ENCODE measurements at places on chromosomes 2 and 18.

GRCh38 chr18:40382197-40382596, 1572.8 kb upstream of the PIK3C3 start:
- DNase-seq: no peak

- no peak for DNase-seq
Observed at GRCh38 chr18:34990597-34990996, 50.6 kb upstream of the MAPRE2 start.

- no peak for DNase-seq
Observed at GRCh38 chr2:83233326-83233725, 1225.8 kb downstream of the SUCLG1 start.

DNA sequence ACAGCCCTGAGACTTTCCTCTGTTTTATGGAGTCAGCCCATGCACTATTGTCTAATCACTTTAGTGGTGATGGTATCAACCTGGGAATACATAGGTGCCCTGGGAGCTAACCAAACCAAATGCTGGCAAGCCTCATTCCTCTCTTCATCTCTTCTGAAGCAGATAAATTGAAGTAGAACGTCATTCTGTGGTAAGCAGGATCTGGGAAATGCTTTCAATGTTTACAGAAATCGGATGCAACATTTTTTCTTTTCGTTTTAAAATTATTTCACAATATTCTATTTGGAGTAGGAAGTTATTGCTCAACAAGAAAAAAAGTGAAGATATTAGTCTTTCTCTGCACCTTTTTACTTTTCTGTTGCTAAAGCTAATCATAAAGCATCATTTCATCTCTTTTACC, 114.2 kb downstream of the RBMS1 start:
- no peak for DNase-seq

GRCh38 chr2:28644760-28645159, 106.9 kb upstream of the PPP1CB start:
- DNase-seq: no peak

DNA sequence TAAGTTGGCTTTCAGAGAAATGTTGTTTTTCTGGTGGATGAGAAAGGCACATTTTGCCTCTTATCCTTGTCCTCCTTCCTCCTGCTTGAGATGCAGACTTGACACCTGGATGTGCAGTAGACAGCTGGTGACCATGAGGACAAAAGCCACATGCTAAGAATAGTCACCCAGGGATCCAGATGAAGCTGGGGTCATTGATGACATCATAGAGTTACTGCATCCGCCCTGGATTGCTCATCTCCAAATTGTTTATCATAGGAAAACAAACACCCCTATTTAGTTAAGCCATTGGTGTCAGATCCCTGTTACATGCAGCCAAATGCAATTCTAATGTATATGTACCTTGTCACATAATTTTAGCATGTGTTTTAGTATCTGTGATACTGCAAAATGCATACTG, 16.3 kb upstream of the SLC1A4 start:
- peak; percentile 53 for DNase-seq

GRCh38 chr18:5998166-5998881, 103.0 kb upstream of the TMEM200C start:
- no peak for DNase-seq

GRCh38 chr2:231037731-231038482, 584 bp downstream of the C2orf72 start:
- peak; percentile 43 for DNase-seq

GRCh38 chr2:189115126-189115525, 64.4 kb downstream of the COL5A2 start:
- DNase-seq: peak; percentile 7

- peak; percentile 53 for DNase-seq
Observed at GRCh38 chr18:78169174-78169864, 810.3 kb upstream of the SALL3 start.

DNA sequence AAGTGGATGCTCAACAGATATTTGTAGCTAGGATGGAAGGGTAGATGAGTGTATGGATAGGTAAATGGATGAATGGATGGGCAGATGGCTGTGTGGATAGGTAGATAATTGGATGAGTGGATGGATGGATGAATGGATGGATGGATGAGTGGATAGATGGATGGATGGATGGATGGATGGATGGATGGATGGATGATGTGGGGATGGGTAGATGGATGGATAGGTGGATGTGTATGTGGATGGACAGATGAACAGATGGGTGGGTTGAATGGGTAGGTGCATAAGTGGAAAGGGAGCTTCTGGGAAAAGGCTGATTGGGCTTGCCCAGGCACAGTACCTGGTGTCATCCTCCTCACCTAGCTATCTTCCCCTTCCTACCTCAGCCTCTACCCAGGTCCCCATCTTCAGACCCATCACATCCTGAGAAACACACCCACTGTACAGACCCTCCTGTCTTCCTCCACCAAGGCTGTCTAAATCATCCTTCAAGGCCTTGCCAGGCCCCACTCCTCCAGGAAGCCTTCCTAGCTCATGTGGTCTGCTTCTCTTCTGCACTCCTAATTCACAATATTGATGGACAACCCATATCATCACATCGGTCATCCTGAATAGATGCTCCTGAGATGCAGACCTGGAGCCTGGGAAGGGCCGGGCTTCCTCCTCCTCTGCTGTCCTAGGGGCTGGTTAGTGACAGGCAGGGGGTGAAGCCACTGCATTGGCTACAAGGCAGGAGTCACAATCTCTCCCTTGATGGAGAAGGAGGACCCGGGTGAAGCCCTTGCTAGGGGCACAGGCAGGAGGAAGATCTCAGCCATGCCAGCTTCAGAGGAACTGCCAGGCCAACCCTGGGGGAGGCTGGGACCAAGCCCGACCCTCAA, 49.4 kb downstream of the SMAD7 start:
- peak; percentile 66 for DNase-seq

- no peak for DNase-seq
Observed at GRCh38 chr2:29495068-29495467, 379.9 kb downstream of the CLIP4 start.

- no peak for DNase-seq
Observed at GRCh38 chr2:96359866-96360265, 24.3 kb downstream of the NCAPH start.

DNA sequence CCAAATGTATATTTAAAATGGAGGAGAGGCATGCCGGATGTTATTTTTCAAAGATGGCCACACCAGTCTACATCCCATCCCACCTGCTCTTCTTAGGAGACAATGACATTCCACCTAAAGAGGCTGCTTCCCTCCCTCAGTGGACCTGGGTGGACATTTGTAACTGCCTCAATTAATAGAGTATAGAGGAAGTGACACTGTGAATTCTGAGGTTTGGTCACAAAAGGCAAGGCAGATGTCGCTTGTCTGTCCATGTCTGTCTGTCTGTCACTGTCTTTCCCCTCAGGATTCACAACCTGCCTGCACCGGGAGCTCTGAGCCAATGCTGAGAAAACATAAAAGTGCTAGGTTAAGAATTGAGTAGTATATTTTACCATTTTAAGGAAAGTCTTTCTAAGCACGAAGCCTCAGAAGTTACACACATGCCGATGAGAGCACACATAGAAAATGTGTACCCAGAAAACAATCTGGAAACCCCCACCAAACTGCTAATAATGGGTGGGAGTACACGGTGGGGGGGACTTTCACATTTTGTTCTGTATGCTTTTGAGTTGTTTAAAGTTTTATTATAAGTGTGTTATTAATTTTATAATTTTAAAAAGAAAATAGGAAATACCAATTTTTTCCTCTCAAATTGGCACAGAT, 21.0 kb downstream of the MIB1 start:
- DNase-seq: peak; percentile 39

GRCh38 chr2:70472221-70472890, 81.3 kb downstream of the TGFA start:
- peak; percentile 30 for DNase-seq

GRCh38 chr2:160920061-160920460, 240.2 kb upstream of the TANK start:
- no peak for DNase-seq

DNA sequence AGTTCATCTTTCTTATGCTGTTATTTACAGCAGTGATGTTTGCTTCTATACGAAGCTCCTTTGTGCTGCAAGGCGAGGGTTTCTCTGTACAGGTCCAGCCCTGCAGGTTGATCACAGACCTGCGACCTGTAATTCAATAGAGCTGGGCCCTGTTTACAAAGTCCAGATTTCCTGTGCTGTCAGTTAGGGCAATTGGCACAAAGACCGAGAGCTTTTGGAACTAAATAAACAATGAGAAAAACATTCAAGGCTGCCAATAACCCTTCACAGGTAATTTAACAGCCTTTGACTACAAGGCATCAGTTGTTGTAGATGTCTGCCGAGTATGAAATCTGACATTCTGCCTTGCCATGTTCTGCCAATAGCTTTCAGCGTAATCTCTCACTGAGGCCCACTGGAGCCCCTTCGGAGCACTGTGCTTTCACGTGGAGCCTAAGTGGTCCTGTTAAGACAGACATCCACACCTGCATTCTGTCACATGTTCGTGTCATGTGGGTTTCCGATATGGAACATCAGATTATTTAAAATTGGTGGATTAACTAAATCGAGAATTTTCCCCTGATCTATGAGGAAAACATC, 232.5 kb downstream of the PTGR3 start:
- DNase-seq: peak; percentile 67

GRCh38 chr2:97932975-97933662, 62.6 kb downstream of the TMEM131 start:
- no peak for DNase-seq

- no peak for DNase-seq
Observed at GRCh38 chr2:11292464-11293255, 51.8 kb downstream of the ROCK2 start.

DNA sequence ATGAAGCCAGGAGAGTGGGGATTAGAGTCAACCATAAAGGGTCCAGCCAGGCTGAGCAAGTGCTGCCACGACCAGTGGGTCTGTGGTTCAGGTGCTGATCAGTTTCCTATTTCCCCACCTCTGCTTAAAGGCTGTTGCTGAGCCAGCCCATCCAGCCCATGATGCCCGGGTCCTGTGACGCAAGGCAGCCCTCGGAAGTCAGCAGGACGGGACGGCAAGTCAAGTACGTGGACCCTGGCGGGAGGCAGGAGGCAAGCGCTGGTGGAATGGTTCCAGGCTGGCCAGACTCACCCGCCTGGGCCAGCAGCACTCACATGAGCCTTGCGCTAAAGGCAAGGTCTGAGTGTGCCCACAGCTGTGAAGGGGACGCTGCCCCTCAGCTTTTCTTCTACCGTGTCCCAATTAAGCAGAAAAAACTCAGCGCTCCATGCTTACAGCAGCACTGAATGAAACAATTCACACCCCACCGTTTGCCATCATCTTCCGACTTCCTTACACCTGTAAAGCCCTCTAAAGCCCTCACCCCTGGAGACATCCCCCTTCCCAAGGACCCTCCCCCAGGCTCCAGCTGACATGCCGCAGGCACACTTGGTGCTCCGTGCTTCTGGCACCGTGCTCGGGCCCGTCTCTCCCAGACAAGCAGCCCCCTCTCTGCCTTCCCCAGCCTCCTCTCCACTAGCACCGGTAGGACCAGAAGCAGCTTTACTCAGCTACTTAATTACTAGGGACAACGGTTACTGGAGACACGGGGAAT, 11.3 kb upstream of the RPL31 start:
- DNase-seq: no peak

- DNase-seq: no peak
Observed at GRCh38 chr2:1436369-1436768, 23.1 kb downstream of the TPO start.

GRCh38 chr2:88967844-88968243, 276.4 kb downstream of the RPIA start:
- DNase-seq: peak; percentile 1

GRCh38 chr2:24722141-24722790, 70.9 kb downstream of the PTRHD1 start:
- no peak for DNase-seq

GRCh38 chr2:128589681-128590080, 271.0 kb upstream of the HS6ST1 start:
- DNase-seq: no peak

DNA sequence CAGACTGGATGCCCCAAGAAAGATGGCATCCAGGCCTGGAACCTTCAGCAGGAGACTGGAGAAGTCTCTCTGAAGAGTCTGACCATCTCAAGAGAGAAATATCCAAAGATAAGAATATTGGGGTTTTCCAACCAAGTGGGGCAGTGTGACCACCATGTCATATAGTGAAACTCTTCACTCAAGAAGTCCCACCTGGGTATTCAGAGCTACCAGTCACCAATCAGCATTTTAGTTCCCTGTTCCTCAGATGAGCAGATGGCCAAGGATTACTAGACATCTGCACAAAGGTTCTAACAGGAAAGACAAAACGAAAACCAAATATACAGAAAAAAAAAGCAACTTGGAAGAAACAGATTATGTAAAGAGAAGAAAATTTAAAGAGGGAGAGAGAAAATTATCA, 38.5 kb upstream of the CXCR4 start:
- DNase-seq: no peak

DNA sequence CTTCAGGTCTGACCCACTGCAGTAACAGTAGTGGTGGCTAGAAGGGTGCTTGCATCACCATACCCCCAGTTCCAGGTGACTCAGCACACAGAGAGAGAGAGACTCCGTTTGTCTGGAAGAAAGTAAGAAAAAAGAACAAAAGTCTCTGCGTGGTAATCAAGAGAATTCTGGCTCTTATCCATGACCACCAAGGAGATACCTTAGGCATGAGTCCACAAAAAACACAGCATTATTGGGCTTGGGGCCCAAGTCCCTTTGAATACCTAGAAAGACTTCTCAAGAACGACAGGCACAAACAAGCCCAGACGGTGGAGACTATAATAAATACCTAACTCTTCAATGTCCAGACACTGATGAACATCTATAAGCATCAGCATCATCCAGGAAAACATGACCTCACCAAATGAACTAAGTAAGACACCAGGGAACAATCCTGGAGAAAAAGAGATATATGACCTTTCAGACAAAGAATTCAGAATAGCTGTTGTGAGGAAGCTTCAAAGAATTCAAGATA, 21.7 kb upstream of the BAZ2B start:
- no peak for DNase-seq

- peak; percentile 45 for DNase-seq
Observed at GRCh38 chr2:131493199-131493968, 1.2 kb upstream of the MZT2A start.

DNA sequence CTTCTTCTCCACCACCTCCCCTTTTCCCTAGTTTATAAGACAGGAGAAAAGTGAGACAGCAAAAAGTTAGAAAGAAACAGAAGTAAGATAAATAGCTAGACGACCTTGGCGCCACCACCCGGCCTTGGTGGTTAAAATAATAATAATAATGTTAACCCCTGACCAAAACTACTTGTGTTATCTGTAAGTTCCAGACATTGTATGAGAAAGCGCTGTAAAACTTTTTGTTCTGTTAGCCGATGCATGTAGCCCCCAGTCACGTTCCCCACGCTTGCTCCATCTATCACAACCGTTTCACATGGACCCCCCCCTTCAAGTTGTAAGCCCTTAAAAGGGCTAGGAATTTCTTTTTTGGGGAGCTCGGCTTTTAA, 1.5 kb upstream of the BUB1 start:
- no peak for DNase-seq

All from NCI-H146 (cell line).